T-cell (primary cell): ENCODE measurements at places on chromosomes 7 and 10.

- DNase-seq, result no peak
Observed at GRCh38 chr7:32347244-32347828, 142.8 kb downstream of the LSM5 start.

GRCh38 chr10:61063034-61063433 lies 119.0 kb upstream of the RHOBTB1 start:
- DNase-seq, result no peak

DNA sequence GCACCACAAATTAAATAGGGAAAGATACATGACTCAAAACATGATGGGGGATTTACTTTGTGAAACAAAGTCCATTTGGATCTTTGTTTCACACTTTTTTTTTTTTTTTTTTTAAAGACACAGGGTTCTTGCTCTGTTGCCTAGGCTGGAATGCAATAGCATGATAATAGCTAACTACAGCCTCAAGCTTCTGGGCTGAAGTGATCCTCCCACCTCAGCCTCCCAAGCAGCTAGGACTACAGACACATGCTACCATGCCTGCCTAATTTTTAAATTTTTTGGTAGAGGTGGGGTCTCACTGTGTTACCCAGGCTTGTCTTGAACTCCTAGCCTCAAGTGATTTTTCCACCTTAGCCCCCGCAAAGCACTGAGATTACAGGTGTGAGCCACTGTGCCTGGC lies 172.6 kb upstream of the KLF14 start:
- no peak for DNase-seq

DNA sequence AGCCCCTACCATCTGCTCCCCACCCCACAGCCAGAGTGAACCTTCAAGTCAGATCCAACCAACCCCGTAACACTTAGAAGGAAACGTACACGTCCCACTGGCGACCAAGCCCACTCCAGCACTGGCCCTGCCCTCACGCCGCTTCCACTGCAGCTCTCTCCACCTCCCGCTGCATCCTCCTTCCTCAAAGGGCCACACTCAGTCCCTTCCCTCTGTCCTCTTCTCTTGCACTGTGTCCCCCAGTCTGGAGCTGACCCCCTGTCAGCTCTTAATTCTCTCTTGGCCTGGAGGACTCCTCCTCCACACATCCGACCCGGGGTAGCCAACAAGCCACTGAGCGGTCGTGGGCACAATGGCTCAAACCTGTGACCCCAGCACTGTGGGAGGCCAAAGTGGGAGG lies 85.8 kb downstream of the PROSER2 start:
- DNase-seq, result no peak

DNA sequence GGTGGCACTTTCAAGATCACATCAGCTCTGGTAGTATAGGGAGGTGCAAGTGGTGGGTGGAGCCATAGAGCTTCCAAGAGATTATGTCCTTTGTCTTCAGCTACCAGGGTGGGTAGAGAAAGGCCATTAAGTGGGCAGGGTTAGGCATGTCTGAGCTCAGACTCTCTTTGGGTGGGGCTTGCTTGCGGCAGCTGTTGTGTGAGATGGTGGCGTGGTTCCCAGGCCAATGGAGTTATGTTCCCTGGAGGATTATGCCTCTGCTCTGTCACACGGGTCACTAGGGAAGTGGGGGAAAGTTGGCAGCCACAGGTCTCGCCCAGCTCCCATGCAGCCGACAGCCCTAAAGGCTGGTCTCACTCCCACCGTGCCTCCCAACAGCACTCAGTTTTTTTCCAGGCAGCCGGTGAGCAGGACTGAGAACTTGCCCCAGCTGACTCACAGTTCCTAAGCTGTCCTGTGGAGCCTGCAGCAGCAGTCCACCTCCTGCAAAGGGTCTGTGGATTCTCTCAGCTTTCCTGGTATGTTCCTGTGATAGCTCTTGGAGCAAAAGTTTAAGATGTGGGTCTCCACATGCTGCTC lies 459.0 kb downstream of the SH2D4B start:
- DNase-seq, result no peak

GRCh38 chr7:35605760-35606159 lies 89.2 kb downstream of the HERPUD2 start:
- DNase-seq, result no peak

- DNase-seq, result no peak
Observed at GRCh38 chr10:125926247-125926646, 29.9 kb downstream of the FANK1 start.

DNA sequence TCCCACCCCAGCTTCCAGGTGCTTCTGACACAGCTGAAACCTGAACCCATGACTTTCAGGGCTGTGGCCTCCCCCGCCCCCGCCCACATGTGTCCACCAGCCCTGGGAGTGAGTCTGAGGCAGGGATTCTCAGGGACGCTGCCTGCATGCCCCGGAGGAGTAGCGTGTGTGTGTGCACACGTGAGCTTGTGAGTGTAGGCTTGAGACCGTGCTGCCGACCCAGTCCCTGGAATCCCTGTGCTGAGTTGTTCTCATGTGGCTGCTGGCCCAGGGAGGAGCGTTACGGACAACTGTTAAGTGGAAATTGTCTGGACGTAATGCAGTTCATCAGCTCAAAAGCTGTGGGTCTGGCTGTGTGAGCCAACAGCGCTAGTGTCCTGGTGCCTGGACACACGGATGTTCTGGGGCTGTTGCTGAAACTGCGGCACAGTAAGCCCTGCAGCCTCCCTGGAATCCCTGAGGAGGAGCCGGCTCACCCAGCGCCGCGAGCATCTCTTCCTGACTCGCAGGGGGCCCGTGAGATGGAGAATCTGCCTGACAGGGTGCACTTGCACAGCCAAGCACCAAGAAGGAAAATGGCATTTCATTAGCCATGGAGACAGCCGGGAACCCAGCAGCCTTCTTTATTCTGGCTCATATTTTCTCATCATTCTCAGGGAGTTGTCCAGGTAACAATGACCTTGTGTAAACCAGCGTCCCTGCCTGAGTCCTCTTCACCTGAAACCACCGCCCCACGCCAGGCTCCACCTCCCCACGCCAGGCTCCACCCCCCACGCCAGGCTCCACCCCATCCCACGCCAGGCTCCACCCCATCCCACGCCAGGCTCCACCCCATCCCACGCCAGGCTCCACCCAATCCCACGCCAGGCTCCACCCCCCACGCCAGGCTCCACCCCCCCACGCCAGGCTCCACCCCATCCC lies 603.9 kb downstream of the PTPRN2 start:
- DNase-seq, result no peak

GRCh38 chr7:80243425-80243824 lies 108.8 kb downstream of the GNAI1 start:
- no peak for DNase-seq

DNA sequence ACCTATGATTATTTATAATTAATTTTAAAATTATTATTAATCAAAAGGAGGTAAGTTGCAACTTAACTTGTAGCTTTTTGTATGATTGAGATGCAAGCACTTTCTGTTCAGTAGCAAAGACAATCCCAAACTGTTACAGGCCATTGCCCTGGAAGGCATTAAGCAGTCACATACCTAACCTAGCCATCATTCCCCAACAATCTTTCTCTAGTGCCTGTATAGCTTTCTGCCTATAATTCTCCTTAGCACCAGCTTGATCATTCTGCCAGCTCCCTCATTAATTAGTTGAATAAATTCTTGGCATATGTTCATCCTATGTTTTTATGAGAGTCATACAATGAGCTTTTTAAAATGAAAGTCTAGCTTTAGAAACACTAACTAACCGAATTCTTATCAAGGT lies 178.9 kb upstream of the TMEM106B start:
- DNase-seq, result no peak

DNA sequence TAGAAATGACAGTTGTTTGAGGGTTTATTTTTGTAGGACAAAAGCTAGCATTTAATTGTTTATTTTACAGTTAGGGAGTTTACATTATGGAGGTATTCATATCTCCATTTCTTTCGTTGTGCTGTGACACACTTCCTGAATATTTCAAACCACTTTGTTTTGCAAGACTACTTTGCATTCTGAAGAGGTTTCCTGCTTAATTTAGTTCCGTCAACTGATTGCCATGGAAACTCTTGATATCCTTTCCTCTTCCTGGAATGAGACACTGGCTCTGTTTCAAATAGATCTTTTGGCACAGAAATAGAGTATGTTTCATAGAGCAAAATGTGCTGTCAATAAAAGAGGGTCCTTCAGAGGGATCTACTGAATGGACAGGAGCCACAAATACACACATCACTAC lies 159.5 kb upstream of the AGR3 start:
- DNase-seq, result no peak

- DNase-seq, result no peak
Observed at GRCh38 chr7:37348982-37349381, 99.7 kb downstream of the ELMO1 start.

GRCh38 chr7:80263821-80264220 lies 129.2 kb downstream of the GNAI1 start:
- DNase-seq, result no peak

- no peak for DNase-seq
Observed at GRCh38 chr7:150371996-150372270, 3.3 kb downstream of the REPIN1 start.

DNA sequence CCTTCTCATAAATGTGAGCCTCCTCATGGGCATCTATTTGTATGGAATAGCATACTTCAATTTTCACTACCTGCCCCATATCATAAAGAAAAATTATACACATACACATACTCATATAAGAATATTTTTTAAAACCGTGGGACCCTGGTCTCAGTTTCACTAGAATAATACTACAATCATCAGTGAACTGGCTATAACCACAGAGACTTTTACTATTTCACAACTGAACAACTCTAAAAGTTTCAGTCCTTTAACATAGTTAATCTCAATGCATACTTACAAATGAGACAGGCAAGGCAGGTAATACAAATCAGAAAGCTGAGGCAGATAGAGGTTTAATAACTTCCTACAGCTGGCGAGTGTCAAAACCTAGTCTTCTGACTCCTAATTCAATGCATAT lies 83.1 kb downstream of the LRRN3 start:
- no peak for DNase-seq

DNA sequence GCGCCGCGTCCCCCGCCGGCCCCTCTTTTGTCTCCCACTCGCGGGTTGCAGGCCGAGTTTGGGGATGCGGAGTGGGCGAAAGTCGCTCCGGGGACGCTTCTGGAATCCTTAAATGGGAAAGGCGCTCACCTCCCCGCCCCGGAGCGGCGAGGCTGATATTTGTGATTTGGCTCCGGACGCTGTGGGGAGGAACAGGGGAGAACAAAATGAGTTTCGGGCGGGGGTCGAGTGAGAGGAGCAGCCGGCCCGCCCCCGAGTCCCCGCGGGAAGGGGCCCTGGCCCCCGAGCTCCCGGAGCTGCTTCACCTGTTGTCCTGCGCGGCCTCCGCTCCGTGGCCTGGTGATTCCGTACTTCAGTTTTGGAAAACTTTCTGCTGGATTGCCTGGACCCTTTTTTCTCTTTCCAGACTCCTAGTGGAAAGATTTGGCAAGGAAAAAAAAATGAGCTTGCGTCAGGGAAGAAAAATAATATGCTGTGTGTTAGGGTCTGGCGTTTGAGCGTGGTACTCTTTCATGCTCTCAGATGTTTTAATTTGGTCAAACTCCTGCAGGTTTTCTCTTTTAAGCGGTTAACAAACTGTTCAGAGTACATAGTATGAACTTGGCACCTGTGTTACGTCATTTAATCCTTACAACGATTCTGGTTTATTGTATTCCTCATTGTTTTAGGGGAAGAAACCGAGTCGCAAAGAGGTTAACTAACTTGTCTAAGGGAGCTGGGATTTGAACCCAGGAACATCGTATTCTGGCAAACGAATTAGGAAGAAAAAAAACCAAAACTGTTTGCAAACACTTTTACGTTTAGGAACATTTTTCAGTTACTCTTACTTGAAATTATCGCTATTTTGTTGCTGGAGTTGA lies 924 bp downstream of the BMPR1A start:
- no peak for DNase-seq

DNA sequence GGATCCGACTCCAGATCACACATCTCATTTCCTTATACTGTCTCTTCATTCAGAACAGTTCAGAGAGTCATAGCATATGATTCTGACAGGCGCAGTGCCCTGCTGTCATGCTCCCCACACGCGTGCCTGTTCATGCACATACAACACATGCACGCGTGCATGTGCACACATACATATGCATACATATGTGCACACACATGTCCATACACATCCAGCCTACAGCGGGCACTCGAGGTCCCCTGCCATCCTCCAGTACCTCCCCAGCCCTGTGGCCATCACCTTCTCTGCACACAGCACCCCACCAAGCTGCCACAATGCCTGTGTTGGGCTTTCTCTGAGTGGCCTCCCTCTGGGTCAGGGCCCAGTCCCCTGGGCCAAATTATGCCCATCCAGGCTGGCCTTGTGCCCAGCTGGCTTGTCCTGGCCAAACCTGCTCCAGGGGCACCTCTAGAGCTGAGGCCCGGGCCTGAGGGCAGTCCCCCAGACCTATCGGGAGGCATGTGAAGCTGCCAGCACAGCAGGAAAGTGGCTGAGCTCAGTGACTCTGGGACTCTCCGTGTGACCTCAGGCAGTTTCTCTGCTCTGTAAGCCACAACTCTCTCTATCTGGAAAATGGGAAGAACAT lies 49.4 kb upstream of the RET start:
- DNase-seq, result no peak

DNA sequence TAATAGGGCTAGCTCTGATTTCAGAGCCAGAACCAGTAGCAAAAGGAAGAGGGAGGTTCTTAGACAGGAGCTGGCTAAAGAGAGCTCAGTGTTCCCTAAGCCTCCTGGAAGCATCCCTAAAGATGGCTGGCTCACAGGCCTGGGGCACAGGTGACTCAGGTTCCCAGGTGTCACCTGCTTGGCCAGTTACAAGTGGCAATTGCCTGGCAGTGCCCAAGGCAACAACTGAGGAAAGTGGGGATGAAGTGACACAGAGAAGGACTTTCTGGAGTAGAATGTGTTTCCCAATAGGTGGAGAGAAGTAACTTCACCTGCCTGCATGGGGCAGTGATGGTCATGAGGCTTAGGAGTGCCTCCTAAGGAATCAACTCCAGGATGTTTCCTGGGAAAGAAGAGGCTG lies 66.5 kb upstream of the EEPD1 start:
- no peak for DNase-seq

DNA sequence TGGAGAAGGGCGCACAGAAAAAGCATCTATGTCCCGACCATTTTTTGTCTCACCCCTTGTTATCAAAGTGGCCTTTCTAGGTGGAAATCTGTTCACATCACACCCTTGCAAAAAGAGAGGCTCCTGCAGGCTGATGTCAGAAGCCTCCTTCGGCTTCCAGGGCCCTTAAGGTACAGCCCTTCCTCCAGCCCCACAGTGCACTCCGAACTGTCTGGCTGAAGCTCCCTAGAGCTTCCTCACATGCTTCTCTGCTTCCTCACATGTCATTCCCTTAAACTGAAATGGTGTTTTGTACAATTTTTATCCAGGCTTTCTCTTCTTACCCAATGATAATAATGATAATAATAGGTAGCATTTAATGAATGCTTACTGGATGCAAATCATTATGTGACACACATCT lies 210.3 kb downstream of the INHBA start:
- no peak for DNase-seq
